ENCODE measurements at places on chromosomes 7 and 10.

DNA sequence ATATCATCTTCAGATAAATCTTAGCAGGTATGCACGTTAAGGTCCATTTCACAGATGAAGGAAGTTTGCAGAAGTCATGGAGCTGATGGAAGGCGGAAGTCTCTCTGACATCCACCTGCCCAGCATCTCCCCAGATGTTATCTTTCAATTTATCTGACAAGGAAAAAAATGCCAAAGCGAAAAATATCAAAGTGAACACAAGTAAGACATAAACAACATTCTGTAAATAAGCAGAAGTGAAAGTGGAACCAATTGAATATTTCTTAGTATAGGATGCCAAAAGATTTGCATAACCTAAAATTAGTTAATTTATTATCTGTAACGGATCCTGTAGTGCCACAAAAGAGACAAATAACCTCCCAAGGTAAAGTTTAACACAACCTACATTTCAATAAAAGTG, 73.6 kb upstream of the NEBL start:
- no peak for DNase-seq

GRCh38 chr10:9786101-9786500, 1231.6 kb upstream of the CELF2 start:
- DNase-seq, result no peak

DNA sequence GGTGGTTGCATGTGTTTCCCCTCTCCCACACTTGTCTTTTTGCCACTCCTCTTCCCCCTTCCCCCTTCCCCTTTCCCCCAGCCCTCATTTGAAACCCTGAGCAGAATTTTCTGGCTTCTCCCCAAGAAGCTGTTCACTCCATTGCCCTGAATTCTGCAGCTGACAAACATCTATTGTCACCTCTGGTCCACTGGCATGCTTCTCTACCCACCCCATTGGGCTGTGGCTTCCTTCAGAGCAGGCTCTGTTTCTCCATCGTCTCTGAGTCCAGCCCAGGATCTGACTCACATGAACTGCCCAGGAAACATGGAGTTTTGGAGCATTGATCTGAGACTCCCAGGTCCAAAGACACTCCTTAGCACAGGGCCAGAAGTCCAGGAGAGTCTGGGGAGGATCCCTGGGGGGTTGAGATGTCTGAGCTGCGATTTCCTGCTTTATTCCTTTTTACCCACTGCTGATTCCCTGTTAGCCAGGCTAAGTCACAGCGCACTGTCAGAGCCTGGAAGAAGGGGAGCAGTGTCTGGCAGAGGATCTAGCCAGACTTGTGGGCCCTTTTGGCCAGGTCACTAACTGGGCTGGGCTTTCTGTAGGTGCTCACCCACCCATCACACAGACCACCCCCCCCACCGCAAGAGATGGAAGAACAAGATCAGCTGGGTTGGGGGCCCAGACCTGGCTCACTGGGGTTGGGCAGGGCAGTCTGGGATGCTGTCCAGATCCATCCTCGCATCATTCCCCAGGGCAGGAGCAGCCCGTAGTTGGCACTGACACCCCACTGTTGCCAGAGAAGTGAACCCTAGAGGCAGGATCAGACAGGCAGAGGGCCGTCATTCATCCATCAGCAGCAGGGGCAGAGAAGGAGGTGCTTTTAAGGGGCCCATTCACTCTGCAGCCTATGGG, 3.5 kb downstream of the CHAT start:
- no peak for DNase-seq

DNA sequence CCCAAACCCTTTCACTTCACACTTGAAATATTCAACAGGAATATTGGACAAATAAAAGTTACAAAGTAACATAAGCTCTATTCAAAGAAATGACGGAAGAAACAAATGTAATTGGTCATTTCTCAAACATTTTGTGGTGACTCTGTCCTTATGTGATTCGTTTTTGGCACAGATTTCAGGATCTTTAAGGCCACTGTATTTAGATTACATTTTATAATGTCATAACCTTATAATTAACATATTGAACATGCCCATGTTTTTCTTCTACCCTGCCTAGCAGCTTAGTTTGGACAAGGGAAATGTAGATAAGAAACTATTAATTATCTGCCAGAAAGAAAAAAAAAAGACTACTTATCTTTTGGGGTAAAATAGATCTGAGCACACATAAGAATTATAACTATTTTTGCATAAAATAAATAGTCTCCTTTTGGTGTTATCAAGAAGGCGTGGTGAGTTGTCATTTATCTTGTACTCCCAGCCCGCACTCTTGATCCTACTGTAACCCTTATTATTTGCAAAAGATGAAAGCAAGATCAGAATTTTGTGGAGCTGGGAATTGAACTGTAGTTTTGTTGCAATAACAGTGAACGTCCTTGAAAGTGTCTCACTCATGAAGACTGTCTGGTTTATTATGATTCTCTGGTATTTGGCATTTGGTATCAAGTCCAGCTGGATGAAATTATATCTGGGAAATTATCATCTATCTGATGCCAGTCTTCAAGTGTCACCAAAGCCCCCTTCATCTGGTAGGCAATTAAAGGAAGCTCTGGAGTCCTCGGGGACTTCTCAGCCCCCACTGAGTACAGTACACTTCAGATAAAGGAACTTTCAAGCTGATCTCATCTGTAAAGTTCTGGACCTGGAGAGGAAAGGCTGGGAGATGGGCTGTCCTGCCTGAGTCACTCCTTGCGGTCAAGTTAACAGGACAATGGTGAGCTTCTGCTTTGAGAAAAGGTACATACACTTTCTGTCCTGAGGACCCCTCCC, 175.7 kb upstream of the INHBA start:
- DNase-seq, result no peak

DNA sequence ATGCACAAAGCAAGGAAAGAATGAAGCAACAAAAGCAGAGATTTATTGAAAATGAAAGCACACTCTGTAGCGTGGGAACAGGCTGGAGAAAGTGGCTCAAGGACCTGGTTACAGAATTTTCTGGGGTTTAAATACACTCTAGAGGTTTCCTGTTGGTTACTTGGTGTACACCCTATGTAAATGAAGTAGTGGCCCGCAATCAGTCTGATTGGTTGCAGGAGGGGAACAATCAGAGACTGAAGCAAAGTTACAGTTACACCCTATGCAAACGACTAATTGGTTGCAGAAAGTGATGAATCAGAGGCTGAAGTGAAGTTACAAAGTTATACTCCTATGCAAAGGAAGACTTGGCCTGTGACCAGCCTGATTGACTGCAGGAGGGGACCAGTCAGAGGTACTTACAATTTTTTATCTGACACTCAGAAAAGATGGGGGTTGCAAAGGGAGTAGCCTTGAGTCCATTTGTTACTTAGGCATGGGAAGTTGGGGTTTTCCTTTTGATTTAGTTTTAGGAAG, 3.6 kb upstream of the MTPN start:
- DNase-seq, result no peak

DNA sequence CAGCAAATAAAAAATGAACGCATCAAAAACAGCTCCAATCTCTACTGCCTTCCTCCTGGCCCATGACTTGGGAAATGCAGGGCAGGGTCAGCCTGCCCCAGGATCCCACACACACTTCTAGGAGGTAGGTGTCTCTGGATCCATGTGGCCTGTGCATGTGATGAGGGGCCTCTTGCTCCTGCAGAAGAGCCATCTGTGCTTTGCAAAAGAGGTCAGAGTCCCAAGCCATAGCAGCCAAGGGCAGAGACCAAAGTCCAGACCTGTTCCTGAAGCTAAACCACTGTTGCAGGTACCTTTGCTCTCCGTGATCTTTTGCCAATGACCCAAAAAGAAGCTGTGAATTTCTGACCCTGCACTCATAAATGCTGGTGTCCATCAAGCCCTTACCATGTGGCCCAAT, 57.1 kb downstream of the KCNMA1 start:
- no peak for DNase-seq

GRCh38 chr10:112006831-112007230, 176.7 kb downstream of the GPAM start:
- DNase-seq, result no peak

- DNase-seq, result no peak
Measured at GRCh38 chr10:28906934-28907333, 229.6 kb downstream of the BAMBI start.

DNA sequence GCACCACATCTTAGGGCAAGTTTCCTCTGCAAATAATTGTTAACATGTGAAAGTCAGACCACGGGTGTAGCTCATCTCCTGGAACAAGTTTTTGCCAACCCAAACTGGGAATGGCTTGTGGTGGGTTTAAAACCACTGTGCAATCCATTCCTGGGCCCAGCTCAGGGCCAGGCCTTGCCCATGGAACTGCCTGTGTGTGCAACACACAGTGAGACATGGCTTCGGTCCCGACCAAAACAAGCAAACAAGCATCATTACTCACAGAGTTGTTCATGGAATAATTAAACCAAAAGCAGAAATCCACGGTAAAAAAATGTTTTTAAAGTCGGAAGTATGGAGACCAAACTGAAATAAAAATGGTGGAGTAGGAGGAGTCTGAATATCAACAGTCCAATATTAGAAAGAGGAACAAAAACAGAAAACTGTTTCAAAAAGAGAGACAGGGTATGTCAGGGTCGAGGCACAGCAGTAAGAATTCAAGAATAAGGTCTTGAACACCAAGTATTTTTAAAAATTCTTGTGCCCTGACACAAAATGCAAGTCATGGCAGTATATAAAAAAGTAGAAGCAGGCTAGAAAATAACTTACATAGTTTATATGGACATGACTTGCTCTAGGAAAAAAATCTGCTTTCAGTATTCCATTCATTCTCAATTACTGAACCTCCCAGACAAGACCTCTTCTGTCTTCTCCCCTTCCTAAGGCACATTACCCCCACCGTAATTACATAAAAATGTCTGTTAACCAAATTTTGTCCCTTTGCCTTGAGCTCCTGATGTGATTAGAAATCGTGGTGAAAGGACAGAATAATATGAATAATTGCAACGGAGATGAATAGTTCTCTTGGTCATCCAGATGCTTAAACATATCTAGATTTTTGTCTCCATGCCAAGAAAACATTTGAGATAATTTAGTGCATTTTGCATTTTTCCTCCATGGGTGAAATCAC, 88.4 kb downstream of the FAS start:
- no peak for DNase-seq

- DNase-seq, result no peak
Measured at GRCh38 chr7:81415181-81415580, 354.7 kb downstream of the HGF start.

GRCh38 chr7:106610996-106611886, 49.7 kb downstream of the CCDC71L start:
- DNase-seq, result no peak

DNA sequence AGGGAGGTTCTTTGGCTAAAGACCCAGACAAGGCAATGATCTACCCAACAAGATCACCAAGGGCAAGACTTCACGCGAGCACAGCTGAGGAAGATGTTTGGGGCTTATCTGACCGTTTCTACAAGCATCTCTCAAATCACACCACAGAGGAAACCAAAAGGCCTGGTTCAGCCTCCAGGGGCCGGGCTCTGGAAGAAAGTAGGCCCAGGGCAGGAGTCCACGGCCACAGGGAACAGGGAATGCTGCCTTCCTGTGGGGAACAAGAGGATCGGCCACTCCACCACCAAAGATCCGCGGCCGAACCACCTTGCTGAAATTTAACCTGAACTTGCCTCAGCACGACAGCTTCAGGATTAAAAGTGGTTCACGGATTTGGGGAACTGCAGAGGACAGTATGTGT, 332.5 kb downstream of the PTPRN2 start:
- no peak for DNase-seq

DNA sequence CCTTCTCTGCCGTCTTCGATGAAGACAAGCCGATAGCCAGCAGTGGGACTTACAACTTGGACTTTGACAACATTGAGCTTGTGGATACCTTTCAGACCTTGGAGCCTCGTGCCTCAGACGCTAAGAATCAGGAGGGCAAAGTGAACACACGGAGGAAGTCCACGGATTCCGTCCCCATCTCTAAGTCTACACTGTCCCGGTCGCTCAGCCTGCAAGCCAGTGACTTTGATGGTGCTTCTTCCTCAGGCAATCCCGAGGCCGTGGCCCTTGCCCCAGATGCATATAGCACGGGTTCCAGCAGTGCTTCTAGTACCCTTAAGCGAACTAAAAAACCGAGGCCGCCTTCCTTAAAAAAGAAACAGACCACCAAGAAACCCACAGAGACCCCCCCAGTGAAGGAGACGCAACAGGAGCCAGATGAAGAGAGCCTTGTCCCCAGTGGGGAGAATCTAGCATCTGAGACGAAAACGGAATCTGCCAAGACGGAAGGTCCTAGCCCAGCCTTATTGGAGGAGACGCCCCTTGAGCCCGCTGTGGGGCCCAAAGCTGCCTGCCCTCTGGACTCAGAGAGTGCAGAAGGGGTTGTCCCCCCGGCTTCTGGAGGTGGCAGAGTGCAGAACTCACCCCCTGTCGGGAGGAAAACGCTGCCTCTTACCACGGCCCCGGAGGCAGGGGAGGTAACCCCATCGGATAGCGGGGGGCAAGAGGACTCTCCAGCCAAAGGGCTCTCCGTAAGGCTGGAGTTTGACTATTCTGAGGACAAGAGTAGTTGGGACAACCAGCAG, 60.4 kb upstream of the BTBD16 start:
- no peak for DNase-seq

DNA sequence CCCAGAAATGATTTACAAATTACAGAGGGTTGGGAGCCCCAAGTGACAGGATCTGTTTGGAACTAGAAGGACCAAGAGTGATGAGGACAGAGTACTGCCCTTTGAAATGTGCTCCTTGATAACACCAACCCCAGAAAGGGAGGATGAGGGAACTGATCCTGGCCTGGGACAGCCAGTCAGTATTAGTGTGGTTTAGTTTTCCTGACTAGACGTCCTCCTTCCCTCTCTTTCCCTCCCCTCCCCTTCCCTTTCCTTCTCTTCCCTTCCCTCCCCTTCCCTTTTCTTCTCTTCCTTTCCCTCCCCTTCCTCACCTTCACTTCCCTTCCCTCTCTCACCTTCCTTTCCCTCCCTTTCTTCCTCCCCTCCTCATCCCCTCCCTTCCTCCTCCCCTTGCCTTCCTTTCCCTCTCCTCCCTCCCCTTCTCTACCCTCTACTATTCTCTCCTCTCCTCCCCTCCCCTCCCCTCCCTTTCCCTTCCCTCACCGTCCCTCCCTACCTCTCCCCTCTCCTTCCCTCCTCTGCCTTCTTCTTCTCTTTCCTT, 31.0 kb upstream of the BICC1 start:
- no peak for DNase-seq

DNA sequence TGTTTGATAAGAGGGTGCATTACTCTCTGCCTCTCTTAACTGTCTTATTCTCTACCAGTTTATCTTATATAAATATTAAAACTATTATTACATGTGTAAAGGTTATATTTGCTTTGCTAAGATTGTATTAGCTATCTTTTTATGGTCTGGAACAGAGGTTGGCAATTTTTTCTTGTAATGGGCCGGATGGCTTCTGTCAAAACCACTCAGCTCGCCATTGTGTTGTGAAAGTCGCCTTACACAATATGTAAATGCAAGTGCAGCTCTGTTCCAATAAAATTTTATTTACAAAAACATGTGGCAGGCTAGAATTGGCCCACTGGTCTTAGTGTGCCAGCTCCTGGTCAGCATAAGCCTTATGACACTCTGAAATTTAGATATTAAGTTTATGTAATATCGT, 185.8 kb downstream of the SDK1 start:
- DNase-seq, result no peak

DNA sequence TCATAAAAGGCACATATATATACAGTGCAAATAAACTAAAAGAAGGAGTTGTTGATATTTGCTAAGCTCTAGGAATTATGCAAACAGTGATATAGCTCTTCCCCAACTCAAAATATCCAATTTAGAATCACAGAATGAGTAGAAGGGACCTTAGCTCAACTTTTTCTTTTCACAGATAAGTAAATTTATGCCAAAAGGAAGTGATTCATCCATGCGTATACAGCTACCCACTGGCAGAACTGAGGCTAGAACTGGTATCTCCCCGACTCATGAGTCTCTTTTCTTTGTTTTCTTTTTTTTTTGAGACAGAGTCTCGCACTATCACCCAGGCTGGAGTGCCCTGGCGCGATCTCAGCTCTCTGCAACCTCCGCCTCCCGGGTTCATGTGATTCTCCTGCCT, 54.2 kb upstream of the SVIL start:
- no peak for DNase-seq

Data from cerebellar nuclear complex (tissue), 1 donor.